ENCODE measurements at places on chromosomes 1 and 21.

GRCh38 chr1:84907095-84907827 is 14.3 kb upstream of the LPAR3 start:
- DNase-seq, result peak; percentile 50

GRCh38 chr1:181143102-181143859 is 54.8 kb downstream of the IER5 start:
- no peak for DNase-seq

DNA sequence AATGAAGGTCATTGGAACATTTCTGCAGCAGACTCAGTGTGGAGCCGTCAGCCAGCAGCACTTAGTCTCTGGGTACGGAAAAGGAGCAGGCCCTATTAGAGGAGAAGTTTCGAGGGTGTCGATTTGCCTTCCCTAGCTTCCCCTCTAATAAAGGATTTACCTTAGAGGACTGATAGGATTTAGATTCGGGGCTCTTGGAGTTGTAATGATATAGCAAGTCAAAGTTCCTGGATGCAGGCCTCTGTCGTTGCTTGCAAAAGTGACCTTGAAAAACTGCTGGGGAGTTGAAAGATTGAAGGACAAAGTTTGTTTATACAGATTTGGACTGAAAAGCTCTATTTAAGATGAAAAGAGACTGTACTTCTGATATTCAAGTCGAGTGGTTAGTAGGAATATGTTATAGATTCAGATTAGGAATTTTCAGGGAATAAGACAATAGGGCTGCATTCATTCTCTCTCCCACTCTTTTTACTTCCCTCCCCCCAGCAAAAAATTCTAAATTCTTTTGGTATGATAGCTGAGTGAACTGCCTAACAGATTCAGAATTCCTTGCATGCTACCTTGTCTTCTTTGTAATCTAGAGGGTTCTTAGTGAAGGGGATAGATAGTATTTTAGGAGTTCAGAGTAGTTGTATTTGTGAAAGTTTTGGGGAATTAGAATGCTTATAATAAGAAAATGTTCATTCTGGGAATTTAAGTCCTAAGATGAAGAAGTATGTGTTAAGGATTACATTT is 19.2 kb downstream of the NFYC start:
- no peak for DNase-seq

GRCh38 chr1:50378770-50379169 is 44.5 kb downstream of the DMRTA2 start:
- DNase-seq, result no peak

- DNase-seq, result no peak
Measured at GRCh38 chr21:21690068-21690665, 692.0 kb downstream of the NCAM2 start.

GRCh38 chr1:230788561-230789275 is 41.5 kb downstream of the CAPN9 start:
- no peak for DNase-seq

DNA sequence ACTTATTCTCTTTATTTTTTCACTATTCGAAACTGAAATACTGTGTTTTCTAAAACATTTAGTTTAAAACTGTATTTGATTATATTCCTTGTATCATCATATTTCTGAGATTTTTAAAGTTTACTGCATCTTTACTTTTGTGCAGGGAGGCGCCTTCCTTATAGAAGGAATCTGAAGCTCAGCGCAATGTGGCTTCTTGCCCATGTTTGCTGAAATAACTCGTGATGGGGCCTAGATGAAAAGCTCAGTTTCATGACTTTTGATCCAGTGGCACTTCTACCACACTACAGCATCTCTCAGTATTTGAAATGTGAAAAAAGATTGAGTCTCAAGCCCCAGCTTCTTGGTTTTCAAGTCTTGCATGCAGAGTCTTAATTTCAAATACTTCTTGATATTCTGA is 28.4 kb downstream of the CACHD1 start:
- DNase-seq, result no peak

DNA sequence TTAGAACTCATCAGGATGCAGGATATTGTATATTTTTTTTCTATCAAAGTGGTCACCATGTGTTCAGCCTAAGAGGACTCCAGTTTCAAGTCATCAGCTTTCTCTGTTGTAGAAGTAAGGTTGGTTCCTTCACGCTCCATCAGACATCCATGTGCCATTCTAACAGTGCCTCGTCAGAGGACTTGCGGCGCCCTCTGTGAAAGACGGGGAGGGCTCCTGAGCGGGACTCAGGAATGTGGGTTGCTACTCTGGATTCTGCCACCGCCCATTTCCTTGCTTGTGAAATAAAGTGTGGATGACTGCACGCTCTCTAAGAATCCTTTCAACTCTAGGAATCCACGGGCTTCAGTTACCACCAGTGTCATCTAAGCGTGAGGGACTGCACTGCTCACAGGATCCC is 593.5 kb downstream of the KIF26B start:
- no peak for DNase-seq

DNA sequence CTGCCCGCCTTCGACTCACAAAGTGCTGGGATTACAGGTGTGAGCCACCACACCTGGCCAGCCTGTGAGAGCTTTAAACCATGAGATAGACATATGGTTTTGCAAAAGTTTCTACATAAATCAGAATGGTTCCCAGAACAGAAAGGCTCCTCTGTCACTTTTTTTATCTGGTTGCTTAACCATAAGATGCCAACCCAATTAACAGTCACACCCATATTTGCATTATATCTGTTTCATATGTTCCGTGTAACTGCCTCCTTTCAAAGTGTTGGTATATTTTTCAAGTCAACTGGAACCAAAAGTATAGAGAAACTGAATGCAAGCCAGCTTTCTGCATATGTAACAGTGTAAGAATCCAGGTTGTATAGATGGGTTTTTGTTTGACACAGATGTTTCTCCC is 23.7 kb upstream of the RCC1 start:
- DNase-seq, result no peak

DNA sequence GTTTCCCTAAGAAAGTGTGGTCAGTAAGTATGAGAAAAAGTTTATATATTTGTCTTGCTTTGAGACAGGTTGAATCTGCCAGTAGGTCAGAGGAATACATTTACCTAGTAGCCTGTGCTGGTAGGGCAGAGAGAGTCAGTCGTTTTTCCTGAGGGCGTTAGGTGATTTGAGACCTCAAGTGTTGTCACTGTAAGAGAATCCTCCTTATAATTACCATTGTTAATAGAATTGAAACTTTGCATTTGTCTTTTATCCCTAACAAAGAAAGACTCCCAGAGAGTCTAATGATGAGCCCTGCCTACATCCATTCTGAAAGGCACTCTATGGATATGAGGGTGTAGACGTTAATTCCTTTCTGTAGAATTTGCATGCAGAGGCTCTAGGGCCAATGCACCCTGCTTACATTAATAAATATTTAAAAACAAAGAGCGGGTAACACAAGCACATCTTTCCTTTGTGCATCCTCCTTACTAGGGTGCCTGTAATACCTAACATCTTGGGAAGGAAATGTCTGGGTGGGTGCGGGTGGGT is 16.4 kb downstream of the PBX1 start:
- no peak for DNase-seq

DNA sequence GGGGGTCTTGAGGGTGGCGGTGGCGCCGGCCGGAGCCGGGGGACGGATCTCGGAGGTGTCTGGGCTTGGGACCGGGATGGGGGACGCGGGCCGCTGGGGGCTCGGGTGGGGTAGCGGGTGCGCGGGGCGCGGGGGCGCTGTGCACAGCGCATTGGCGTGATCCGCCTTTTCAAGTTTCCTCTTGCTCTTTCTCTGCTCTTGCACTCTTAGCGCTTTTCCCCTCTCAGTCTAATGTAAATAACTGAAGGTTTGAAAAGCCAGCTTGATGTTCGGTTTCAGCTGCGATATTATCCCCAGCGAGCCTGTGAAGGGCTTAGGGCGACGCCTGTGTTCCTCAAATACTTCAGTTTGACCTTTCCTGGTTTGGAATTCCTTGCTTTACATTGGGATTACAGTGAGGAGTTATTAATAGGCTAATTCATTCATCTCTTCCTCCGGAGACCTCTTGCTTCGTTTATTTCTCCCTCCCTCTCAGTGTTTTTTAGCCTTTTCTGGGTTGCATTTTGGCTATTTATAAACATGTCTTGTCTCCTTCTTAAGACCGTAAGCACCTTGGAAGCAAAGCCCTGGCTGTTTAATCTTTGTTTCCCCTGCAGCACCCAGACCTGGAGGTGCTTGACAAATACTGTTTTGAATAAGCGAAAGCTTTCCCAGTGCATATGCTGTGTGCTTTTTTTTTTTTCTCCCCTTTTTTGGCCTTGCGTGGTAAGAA is 693 bp downstream of the RAB4A start:
- DNase-seq, result no peak

- no peak for DNase-seq
Measured at GRCh38 chr1:160522622-160523345, at the start of gene SLAMF6. Gene SLAMF6, minus strand, starts transcription at chr1:160523255. Its CDS starts 63 bp downstream, at chr1:160523192.

GRCh38 chr21:45078877-45079281 is 4.5 kb downstream of the ADARB1 start:
- no peak for DNase-seq

DNA sequence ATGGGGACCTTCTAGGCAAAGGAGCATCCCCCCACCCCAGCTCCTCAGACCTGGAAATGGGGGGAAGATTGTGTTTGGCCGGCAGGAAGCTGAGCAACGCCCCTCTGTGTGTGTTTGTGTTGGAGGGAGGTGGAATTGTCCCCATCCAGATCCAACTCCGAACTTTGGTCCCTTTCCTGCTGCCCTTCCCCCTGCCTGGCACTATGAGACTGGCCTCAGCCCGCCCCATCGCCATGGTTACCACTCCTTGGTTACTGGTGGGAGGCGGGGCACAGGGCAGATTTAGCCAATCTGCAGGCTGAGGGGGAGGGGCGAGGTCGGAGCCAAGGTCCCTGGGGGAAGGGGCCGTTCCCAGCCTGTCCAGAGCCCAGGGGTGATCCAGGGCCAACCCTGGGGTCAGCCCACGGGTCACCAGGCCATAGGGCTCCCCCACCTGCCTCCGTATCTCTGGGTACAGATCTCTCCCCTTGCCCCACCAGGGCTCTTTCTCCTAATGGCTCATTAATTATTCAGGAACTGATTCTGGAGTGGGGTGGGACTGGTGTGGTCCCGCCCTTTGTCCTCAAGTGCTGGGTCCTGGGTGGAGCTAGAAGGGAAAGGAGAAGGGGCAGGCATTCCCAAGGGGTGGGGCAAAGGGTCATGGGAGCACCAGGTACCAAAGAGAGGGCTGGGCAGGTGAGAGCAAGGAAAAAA is 15.2 kb downstream of the PTPRF start:
- DNase-seq, result no peak

DNA sequence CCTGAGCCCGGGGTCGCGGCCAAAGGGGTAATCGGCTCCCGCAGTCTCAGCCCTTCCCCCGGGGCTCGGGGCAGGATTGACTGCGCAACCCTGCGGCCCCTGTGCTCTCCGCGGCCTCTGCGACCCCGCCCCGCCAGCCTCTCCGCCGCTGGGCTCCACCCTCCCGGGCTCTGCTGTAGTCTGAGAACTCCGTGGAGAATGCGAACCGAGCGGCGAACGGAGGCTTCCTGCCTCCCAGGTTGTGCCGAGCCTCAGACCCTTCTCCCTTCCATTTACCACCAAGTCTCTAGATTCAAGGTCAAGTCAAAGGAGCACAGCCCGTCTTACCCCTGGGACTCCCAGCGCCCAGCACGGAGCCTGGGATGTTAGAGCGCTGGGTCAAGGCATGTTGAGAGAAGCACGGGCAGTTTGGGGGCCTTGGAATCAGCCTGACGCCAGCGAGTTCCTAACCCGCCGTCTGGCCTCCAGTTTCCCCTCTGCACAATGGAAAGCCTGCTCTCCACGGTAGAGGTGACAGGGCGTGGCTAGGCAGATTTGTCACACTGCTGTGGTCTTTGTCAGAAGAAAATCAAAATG is 3.0 kb downstream of the ATP2B4 start:
- no peak for DNase-seq

DNA sequence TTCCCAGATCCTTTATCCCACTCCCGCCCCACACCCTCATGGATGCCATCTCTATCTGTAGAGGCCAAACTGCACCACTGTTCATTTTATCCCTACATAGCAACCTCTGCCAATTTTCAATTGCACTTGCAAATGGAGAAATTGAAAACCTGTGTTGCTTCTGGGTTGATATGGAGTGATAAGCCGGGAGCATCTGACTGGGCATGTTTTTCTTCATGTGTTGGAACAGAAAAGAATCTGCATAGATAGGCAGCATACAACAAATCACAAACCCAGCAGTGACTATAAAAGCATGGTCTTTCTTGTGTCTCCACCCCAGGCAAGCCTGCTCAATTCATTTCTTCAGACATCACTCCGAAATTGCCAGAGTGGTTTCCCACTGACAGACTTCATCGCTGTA is 608.8 kb upstream of the CAMK1G start:
- no peak for DNase-seq
